ENCODE measurements at places on chromosomes 1 and 21.
A peak's percentile ranks its signal among the peaks of the same experiment; 100 is the strongest.

- no peak for DNase-seq
Observed at GRCh38 chr1:232473324-232473723, 156.6 kb downstream of the SIPA1L2 start.

DNA sequence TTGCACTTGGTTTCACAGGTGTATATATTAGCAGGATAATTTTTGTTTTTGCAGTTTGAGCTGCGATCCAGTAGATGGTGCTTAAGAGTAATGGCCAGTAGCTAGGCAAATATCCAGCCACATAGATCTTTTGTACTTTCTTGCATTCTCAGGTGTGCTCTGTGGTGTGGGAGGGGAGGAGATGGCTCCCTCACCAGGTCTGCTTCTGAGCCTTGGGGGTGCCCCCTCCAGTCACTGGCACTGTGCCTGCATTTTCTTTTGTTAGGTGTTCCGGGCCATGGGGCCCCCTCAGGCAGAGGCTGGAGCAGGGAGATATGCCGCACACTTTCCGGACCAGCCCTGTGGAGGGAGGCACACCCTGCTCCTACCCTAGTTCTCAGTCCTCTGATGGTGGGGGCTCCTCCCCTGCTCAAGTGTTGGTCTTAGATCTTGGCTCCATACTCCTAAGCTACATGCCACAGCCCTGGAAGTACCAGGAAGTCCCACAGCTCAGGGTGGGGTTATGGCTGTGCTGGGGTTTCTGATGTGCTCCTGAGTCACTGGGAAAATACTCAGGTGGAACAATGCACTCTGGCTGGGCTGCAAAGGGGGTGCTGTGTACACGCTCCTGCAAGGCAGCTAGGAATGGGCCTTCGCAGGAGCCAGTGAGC lies 197.6 kb upstream of the DMRTA2 start:
- DNase-seq: no peak

DNA sequence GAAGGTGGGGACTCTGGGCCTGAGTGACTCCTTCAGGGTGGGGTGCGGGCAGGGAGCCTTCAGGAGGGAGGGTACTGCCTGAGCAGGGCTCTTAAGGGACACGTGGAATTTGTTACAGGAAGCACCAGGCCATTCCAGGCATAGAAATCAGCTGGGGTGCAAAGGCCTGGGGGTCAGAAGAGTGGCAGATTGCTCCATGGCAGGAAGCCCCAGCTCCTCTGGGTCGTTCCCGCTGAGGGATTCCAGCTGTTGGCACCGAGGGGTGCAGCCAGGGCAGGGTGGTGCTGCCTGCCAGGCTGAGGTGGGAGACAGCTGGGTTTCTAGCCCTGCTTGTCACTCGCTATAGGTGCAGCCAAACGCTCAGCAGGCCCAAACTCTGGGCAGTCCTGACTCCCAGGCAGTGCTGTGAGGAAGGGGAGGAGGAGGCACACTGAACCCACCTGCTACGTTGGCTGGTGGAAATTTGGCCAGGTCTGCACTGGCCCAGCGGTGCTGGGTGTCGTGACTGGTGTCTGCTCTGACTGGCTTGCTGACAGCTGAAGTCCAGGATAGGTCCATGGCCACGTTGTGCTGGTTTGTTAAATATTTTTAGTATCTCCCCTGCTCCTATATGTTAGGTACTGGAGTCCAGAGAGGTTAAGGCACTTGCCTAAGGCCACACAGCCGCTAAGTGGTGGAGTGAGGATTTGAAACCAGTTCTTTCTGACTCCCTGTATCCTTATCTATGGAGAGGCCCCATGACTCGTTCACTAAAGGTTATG lies 19.3 kb downstream of the TNFRSF1B start:
- no peak for DNase-seq

GRCh38 chr1:58774027-58774426 lies 9.8 kb downstream of the JUN start:
- no peak for DNase-seq

- DNase-seq: no peak
Observed at GRCh38 chr21:35325953-35326352, 276.9 kb upstream of the RUNX1 start.

DNA sequence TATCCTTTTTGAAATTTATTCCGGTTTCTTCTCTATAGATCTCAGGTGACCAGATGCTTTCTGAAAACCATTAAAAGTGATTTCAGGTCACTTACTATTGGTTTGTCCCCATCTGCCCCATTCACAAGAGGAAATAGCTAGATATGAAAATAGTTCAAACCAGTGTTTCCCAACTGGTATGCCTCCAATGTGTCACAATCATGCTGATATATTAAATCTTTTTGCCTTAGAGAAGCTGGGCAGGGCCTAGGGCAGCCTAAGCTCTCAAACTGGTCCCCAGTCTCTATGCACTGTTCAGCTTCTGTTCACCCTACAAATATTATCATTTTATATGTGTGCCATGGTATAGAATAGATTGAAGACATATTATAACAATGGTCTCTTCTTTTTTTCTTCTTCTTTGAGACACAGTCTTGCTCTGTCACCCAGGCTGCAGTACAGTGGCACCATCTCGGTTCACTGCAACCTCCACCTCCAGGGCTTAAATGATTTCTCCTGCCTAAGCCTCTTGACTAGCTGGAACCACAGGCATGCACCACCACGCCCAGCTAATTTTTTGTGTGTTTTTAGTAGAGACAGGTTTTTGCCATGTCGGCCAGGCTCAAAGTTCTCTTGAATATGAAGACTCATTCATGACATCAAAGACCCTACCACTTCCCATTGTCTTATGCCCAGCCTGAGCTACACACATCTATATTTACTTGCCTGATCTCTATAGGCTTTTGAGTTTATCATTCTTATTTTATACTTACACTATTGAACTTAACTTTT lies 15.7 kb downstream of the PTPN22 start:
- no peak for DNase-seq

DNA sequence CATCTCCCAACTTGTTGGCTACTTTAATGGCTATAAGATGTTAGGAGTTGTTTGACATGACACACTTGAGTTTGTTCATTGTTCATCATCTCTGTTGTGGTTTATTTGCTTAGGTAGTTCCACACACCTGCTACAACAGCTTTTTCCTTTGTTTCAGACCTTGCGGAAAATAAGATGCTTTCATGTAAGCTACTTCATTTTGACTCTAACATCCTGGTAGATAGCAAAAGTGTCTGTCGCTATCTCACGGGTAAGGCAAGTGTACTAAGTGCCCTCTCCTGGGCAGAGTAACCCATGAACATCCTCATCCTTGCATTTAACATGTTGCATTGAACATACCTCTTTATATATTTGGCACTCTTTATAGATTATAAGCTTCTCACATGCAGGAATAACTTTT lies 1.6 kb upstream of the OR10T2 start:
- DNase-seq: no peak

DNA sequence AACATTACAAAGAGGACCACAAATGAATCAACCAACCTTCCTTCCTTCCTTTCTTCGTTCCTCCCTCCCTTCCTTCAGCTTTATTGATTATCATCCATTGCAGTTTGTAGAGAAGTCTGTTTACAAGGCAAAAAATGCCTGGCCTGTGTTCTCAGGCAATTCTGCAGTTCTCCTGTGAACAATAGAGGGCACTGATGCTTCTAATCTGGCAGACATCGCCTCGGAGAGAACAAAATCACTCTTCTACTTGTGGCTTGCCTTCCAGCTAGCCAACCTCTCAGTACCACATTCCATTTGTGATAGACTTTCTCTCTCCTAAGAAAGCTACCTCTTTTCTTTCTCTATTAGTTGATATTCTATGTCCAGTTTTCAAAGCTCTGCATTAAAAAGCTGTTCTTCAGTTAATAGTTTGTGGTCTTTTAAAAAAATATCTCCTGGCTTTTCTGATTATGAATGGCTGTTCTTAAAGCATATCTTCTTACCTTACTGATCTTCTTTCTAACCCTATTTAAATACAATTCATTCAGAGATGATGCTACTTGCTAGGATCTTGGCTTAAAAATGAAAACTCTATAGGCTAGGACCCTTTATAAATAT lies 26.9 kb upstream of the ESRRG start:
- DNase-seq: no peak

DNA sequence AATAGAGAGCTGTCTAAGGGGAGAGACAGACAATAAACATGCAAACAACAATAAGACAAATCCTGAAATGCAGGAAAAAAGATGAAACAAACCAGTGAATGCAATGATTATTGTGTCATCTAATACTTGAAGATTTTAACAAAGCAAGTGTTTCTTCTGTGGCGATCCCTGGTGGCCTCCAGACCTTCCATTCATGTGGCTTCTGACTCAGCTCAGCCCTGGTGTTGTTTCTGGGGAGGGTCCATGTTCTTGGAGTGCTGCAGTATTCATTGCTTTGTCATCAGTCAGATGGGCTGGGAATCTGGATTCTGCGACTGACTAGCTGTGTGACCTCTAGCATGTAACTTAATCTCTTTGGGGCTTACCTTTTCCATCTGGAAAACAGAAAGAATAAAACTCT lies 1.5 kb upstream of the C2CD4D start:
- no peak for DNase-seq

GRCh38 chr1:9101510-9102146 lies 27.3 kb downstream of the GPR157 start:
- DNase-seq: no peak

DNA sequence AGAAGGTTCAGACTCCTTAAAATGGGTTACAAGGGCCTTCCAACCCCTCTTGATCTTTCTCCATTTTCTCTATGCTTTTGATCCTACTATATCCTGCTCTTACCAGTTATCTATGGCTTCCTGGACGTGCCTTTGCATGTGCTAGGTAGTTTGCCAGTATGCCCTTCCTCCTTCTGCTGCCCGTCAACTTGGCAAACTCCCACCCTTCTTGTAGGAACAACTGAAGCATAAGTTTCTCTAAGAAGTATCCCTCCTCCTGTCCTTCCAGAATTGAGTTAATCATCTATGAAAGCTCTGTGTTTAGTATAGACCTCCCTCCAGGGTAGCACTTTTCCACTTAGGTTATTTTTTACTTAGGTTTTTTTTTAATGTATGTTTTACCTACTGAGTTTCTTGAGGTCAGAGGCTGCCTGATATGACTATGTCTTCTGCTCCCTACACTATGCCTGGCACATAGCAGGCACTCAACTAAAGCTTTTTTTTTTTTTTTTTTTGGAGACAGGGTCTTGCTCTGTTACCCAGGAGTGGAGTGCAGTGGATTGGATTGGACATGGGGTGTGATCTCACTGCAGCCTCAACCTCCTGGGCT lies 10.0 kb upstream of the IGSF3 start:
- DNase-seq: no peak

- no peak for DNase-seq
Observed at GRCh38 chr21:14499316-14499715, 46.8 kb downstream of the SAMSN1 start.

GRCh38 chr21:36204980-36205379 lies 48.4 kb downstream of the DOP1B start:
- no peak for DNase-seq

GRCh38 chr1:31714442-31715086 lies 10.7 kb upstream of the COL16A1 start:
- DNase-seq: no peak

- no peak for DNase-seq
Observed at GRCh38 chr1:184199036-184199435, 147.5 kb downstream of the TSEN15 start.

DNA sequence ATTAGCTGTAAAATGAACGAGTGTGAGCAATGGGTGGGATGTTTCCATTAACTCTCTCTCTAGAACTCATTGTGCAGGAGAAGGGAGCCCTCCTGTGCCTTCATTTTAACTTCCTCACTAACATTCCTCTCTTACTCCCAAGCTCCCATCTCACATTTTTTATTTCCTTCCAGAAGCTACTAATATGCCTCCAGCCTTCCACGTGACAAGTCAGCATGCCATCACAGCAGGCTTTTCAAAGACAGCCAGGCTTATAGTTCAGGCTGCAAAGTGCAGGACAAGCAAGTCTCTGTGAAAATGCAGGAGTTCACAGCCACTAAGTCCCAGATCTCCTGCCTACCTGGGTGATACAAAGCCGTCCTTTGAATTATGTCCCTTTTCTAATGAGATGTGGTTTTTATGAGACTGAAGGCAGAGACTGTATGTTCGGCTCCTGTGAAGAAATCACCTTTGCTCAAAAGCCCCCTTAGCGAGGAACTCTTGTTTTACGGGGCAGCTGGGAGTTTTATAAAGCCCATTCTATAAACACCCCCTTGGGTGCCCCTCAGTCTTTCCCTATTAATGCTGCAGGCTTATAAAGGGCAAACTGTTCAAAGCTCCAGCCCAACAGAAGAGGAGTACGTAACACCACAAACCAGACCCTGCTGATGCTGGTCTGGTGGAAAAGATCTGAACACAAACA lies 14.8 kb upstream of the ANGPTL7 start:
- no peak for DNase-seq

GRCh38 chr1:152752225-152752624 lies 5.6 kb upstream of the KPRP start:
- DNase-seq: no peak

GRCh38 chr1:206793620-206794019 lies 21.3 kb upstream of the IL10 start:
- DNase-seq: no peak

DNA sequence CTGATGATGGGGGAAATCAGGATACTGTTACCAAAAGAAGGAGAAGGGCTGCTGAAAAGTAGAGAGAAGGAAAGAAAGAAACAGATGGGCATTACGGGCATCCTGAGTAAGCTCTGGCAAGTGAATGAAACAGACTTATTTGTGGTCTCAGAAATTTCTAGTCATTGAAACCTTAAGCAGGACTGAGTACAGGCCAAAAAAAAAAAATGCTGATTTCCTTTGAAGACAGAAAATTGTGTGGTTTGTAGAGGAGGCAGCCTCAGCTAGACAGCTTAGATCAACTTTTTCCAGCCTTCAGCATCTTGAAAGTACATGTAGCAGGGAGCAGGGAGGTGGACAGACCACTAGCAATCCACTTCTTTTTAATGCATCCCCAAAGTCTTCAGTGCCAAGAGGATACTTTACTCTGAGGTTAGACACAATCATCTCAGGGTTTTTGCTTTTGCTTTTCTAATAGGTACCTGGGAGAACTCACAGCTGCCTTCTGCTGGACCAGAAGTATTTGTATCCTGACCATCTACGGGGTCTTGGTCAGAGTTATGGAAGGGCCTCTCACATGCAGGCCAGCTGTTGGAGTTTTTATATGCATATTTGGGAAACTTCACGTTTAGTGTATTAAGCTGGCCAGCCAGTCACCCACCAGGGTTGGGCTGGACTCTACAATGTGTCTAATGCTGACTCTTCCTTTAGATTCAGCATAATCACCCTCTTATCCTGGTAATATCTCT lies 10.6 kb upstream of the CAPZB start:
- no peak for DNase-seq

DNA sequence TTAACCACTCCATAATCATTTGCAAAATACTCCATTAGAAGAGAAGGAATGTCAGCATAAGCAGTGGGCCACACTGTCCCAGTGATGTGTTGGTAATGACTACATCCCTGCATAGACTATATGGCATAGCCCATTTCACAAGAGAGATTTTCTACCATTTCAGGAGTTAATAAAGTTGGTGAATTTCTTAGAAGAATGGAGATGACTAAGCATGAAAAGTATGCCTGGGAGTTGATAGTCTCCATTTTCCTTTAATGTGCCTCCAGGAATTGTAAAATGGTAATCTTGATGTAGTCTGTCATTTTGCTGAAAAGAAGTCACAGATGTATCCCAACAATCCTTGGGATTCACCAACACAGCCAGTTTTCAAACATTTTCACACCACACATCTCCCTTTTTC lies 608.8 kb upstream of the CHRM3 start:
- DNase-seq: no peak

GRCh38 chr1:111723091-111723806 lies 15.9 kb downstream of the INKA2 start:
- peak; percentile 67 for DNase-seq

Measured in central memory CD4-positive, alpha-beta T cell (primary cell).